ENCODE measurements at places on chromosomes 16 and 17. TPM values are rescaled to one million over a fixed set of nuclear protein-coding genes. Genes with fewer than 3 reads are reported as not detected.

Gene PPY
- polyA plus RNA-seq: 1.9 TPM

Gene FAM171A2
- polyA plus RNA-seq: 5.7 TPM

Gene ASB16
- polyA plus RNA-seq: 0.23 TPM

Gene GRB7
- 3.0 TPM for polyA plus RNA-seq

Gene ADGRG1
- not detected for polyA plus RNA-seq

Gene FOXN1
- polyA plus RNA-seq: not detected

Gene C17orf67
- 0.42 TPM for polyA plus RNA-seq

Gene USP31
- polyA plus RNA-seq: 2.7 TPM

Gene SPATA22
- 0.53 TPM for polyA plus RNA-seq

Gene CFAP97D1
- polyA plus RNA-seq: not detected

Gene HP
- not detected for polyA plus RNA-seq

Gene MRPL28
- polyA plus RNA-seq: 314 TPM

Gene SLC2A4
- 2.6 TPM for polyA plus RNA-seq

Gene ADAMTS18
- not detected for polyA plus RNA-seq

Gene KRT36
- not detected for polyA plus RNA-seq

Gene FZD2
- polyA plus RNA-seq: 4.5 TPM

Gene KRT33B
- polyA plus RNA-seq: not detected

Gene TMEM235
- polyA plus RNA-seq: not detected

Gene MYH11
- polyA plus RNA-seq: 0.04 TPM

Gene AOC2
- polyA plus RNA-seq: 0.88 TPM

Gene PLEKHG4
- 33.5 TPM for polyA plus RNA-seq

Gene GSG1L2
- not detected for polyA plus RNA-seq

Gene BCO1
- not detected for polyA plus RNA-seq

Gene KRT39
- not detected for polyA plus RNA-seq

Gene CLN3
- 19.9 TPM for polyA plus RNA-seq

Gene PLD6
- 11.3 TPM for polyA plus RNA-seq

Gene NDRG4
- 0.53 TPM for polyA plus RNA-seq

Gene VASN
- polyA plus RNA-seq: 0.78 TPM

Gene ABCC12
- not detected for polyA plus RNA-seq

Gene NOL3
- 12.2 TPM for polyA plus RNA-seq

Gene MARVELD3
- not detected for polyA plus RNA-seq

Gene PSMD11
- 142 TPM for polyA plus RNA-seq

Gene HOXB8
- polyA plus RNA-seq: 18.8 TPM

Gene EXOC3L1
- polyA plus RNA-seq: not detected

Gene TBC1D3K
- polyA plus RNA-seq: not detected

Gene SLC52A1
- not detected for polyA plus RNA-seq

Gene SSTR5
- not detected for polyA plus RNA-seq

Gene TM4SF5
- not detected for polyA plus RNA-seq

Gene ADORA2B
- 13.7 TPM for polyA plus RNA-seq

Gene PALB2
- 15.2 TPM for polyA plus RNA-seq

Gene NPIPA2
- polyA plus RNA-seq: 3.9 TPM

Gene ABCA9
- polyA plus RNA-seq: not detected

Gene DNAI2
- not detected for polyA plus RNA-seq

Gene SDK2
- polyA plus RNA-seq: not detected

Gene C16orf92
- polyA plus RNA-seq: not detected

Gene TNRC6C
- polyA plus RNA-seq: 2.5 TPM

Gene MYH8
- polyA plus RNA-seq: 0.05 TPM

Gene CTRB1
- not detected for polyA plus RNA-seq

Gene CDH11
- polyA plus RNA-seq: not detected

Data from K562 (cell line).